ENCODE measurements at places on chromosomes 11 and 22.

DNA sequence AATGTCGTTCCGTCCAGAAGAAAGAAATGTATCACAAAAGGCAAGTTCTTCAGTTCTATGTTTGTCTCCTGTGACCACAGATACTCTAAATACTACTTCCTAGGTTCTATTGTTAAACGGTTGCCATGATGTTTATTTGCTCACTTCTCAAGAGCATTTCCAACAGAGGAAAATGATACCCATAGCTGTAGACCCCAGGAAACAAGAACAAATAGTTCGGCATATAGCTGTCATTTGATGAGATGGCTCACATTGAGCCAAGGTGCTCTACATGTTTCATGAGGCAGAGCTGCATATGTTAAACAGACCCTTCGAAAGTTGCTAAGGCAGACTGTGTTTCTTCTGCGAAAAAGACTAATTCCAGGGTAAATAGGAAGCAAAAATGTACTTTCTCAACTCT is 15.4 kb upstream of the ANGPTL5 start:
- no peak for DNase-seq

DNA sequence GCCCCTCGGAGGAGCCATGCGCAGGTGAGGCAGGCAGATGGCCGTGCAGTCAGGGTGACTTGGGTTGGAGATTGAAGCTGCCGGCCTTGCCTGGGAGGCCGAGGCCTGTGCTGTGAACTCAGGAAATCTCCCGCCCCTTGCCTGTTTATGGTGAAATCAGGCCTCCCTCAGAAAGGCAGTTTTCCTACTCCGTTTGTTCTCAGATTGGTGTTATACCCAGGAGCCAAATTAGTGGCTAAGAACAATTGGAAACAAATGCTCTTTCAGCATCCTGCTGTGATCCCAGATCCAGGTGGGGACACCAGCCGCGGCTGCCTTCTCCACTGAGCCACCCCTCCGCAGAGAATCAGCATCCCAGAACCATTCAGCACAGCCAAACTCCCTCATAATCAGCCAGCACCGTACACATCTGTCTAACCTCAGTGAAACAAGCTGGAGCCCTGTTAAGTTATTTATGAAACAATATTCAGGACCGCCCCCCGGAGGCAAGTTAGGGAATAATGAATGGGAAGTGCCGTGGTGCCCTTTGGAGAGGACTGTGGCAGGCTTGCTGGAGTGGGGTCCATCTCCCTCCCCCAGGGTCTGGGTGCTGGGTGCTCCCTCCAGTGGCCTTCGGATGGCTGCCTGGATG is 60.0 kb downstream of the PKNOX2 start:
- no peak for DNase-seq

DNA sequence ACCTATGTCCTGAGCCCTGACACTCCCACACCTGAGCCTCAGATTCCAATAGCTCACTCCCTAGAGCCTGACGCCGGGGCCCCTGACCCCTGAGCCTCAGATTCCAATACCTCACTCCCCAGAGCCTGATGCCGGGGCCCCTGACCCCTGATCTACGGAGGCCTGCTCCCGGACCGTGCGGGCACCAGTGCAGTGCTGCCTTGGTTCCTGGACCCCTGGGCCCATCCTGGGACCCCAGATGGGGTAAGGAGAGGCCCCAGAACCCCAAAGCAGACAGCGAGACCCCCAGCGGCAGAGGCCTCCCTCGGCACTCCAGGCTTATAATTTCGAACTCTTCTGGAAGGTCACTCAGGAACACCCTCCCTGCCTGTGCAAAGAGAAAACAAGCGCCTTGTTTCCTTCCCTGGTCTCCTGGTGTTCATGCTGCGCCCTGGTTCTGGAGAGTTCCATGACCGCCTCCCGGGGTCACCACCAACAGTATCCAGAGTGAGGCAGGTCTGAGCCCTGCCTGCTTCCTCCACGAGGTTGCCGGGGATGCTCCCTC is 7.5 kb downstream of the SUSD2 start:
- DNase-seq, result no peak

GRCh38 chr11:102464037-102464436 is 11.5 kb upstream of the TMEM123 start:
- DNase-seq, result no peak

DNA sequence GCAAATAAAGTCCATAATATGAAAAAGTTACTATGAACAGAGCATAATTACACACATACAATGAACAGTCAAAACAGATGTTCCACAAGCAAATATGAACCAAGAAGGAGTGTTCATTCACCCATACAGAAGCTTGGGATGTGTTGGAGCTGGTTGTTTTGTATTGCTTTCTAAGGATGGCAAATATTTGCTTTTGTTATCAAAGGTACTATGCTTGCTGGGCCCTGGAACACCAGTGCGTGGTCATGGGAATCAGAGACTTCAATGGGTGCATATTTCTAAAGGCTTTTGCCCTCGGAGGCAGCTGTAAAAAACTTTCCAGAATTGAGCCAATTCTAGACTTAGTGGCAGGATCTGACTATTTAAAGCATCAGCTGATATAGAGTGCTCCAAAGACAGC is 85.1 kb downstream of the BARX2 start:
- no peak for DNase-seq

Data from activated CD4-positive, alpha-beta T cell treated with anti-CD3 and anti-CD28 coated beads for 4 hours (primary cell).